ENCODE measurements at places on chromosomes 16 and 17.

DNA sequence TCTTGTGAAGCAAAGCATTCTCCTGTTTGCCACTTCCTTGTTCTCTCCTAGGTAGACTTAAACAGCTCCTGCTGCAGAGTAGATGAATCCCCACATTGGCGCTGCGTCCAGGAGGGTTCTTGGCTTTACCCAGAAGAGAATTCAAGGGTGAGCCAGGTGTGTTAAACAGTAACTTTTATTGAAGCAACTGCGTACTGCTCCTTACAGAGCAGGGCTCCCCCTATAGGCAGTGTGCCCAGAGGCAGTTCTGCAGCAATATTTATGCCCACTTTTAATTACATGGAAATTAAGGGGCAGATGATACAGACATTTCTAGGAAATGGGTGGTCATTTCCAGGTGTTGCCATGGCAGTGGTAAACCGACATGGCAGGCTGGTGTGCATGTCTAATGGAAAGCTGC lies 987.6 kb upstream of the RBFOX1 start:
- no peak for DNase-seq

GRCh38 chr17:28735242-28735722 lies 6.7 kb downstream of the NEK8 start:
- DNase-seq: no peak

- DNase-seq: no peak
These were observed 2.7 kb downstream of the GDPD3 start for GRCh38 chr16:30110661-30111060.

DNA sequence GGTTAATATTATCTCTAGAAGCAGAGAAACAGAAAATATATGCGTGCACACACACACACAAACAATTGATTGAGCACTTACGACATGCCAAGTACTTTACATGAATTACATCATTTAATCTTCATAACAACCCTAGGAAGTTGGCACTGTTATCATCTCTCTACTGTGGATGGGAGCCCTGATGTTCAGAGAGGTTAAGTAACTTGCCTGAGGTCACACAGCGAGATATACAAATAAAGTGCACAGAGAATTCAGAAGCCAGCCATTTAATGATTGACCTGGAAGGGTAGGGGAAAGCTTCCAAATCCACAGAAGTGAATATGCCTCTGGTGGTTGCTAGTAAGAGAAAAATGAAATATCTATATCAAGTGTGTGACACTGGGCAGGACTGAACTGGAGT lies 37.5 kb upstream of the GPR139 start:
- no peak for DNase-seq

- no peak for DNase-seq
These were observed 8.2 kb downstream of the MYH3 start for GRCh38 chr17:10648956-10649355.

- no peak for DNase-seq
These were observed 367.6 kb upstream of the ERCC4 start for GRCh38 chr16:13552062-13552959.

GRCh38 chr16:12240036-12240435 lies 263.5 kb downstream of the SNX29 start:
- no peak for DNase-seq

Measured in DMS153 (cell line).